ENCODE measurements at places on chromosomes 12 and 14.

DNA sequence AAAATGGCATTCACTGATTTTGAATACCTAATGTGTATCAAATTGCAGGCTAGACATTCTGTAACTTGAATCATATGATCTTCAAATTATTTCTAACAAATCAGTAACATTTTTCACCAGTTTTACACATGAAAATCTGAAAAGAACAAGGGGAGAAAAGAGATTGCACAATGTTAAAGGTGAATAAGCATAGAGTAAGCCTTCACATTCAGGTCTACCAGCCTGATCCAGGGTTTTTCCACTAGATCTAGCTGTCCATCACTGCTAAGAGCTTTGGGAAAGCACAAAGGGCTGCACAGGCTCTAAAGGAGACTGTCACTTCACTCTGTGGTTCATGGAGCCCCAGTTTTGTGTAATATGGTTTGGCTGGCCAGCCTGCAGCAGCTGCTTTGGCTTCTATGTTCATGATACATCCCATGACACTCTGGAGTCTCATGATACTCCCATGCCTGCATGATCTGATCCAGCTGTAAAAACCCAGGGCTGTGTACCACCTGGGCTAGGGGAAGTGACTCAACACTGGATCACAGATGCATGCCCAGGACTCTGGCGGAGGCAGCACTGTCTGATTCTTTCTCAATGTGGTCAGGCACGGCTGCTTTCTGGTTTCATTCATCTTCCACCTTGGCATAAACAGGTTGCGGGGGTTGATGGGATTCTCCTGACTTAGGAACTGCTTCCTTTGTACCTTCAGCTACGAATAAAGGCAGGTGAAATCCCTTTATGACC is 859.7 kb downstream of the GALC start:
- no peak for DNase-seq

- no peak for DNase-seq
Measured at GRCh38 chr12:46402451-46402850, 29.9 kb upstream of the SLC38A2 start.

GRCh38 chr14:76812093-76812421 is 625 bp downstream of the ANGEL1 start:
- DNase-seq: no peak

- DNase-seq: no peak
Measured at GRCh38 chr12:16833376-16834015, 227.5 kb upstream of the LMO3 start.

- DNase-seq: no peak
Measured at GRCh38 chr14:87888136-87888999, 104.6 kb downstream of the GALC start.

DNA sequence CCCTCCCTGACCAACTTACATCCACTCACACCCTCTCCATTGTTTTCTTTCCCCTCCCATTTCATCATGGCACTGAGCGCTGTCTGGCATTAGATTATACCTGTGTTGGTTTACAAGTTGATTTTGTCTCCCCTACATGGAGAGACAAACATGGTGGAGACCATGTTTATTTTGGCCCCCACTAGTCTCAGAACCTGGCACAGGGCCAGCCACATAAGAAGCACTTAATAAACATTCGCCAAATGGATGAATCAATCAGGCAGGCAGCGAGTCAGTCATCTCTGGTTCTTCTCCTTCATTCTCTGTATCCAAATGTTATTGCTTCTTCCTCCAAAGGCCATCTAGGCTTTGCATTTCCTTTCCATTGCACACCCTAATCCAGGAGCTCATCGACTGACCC is 177.4 kb downstream of the DPF3 start:
- DNase-seq: no peak

- no peak for DNase-seq
Measured at GRCh38 chr12:34396006-34396860, 373.9 kb downstream of the ALG10 start.

GRCh38 chr12:39065455-39065854 is 160.1 kb upstream of the CPNE8 start:
- no peak for DNase-seq

- DNase-seq: no peak
Measured at GRCh38 chr14:70788898-70789297, 20.4 kb downstream of the MAP3K9 start.

DNA sequence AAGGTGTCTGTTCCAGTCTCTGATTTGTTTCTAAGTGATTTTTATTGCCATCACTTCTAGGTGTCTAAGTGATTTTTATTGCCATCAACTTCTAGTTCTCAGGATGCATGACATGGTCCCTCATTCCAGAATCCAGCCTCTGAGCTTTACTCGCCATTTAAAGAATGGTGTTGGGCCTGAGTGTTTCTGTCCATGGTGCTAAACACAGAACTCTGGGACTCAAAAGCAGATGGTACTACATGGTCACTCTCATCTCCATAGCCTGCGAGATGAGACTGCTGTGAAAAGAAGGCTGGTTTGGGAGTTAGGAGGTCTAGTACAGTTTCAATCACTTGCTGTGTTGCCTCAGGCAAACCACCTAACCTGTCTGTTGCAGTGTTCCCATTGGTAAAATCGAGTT is 276.6 kb downstream of the NRXN3 start:
- DNase-seq: no peak

- DNase-seq: no peak
Measured at GRCh38 chr14:98701377-98701776, 570.6 kb downstream of the BCL11B start.

- DNase-seq: no peak
Measured at GRCh38 chr12:105733579-105733978, 403.1 kb downstream of the C12orf75 start.

DNA sequence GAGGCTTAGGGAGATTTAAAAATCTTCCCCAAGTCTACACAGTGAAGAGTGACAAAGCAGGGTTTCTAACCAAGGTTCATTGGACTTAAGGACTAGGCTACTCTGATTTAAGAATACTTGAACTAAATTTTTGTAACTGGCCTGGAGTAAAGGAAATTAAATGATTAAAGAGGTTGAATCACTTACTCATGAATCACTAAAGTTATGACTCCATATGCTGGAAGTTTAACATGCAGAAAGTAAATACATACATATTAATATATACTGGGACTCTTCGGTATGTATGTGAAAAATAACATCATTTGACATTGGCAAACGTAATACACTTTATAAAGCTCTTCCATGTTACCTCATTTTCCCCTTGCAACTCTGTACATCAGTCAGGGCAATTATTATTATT is 322.9 kb downstream of the KCNH5 start:
- no peak for DNase-seq

DNA sequence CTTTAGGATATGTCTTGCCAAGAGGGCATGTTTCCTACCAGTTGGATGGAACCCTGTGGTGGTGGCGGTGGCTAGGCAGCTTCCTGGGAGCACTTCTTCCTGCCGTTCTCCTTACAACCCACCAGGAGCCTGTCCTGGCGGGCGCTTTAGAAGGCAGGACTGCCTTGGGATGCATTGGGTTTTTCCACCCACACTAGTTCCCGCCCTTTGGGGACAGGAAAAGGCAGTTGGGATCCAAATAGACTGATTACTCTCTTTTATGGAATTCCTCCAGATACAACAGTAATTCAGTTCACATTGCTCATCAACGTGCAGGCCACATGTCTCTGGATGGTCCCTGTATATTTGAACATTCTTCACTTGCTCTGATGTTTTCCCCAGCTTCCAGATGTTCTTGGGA is 305.7 kb upstream of the SSTR1 start:
- no peak for DNase-seq

DNA sequence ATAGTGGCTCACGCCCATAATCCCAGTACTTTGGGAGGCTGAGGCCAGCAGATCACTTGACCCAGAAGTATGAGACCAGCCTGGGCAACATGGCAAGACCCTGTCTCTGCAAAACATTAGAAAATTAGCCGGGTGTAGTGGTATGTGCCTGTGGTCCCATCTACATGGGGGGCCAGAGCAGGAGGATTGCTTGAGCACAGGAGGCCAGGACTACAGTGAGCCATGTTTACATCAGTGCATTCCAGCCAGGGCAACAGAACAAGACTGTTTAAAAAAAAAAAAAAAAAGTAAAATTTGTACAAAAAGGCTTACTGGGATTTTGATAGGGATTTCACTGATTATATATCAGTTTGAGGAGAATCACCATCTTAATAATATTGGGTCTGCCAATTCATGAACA is 7.8 kb downstream of the HCFC2 start:
- DNase-seq: no peak

- DNase-seq: no peak
Measured at GRCh38 chr12:91991399-91992187, 154.1 kb downstream of the BTG1 start.

- DNase-seq: no peak
Measured at GRCh38 chr12:102374190-102374589, 106.2 kb downstream of the IGF1 start.

- DNase-seq: no peak
Measured at GRCh38 chr12:220491-220890, 6.5 kb upstream of the SLC6A12 start.

DNA sequence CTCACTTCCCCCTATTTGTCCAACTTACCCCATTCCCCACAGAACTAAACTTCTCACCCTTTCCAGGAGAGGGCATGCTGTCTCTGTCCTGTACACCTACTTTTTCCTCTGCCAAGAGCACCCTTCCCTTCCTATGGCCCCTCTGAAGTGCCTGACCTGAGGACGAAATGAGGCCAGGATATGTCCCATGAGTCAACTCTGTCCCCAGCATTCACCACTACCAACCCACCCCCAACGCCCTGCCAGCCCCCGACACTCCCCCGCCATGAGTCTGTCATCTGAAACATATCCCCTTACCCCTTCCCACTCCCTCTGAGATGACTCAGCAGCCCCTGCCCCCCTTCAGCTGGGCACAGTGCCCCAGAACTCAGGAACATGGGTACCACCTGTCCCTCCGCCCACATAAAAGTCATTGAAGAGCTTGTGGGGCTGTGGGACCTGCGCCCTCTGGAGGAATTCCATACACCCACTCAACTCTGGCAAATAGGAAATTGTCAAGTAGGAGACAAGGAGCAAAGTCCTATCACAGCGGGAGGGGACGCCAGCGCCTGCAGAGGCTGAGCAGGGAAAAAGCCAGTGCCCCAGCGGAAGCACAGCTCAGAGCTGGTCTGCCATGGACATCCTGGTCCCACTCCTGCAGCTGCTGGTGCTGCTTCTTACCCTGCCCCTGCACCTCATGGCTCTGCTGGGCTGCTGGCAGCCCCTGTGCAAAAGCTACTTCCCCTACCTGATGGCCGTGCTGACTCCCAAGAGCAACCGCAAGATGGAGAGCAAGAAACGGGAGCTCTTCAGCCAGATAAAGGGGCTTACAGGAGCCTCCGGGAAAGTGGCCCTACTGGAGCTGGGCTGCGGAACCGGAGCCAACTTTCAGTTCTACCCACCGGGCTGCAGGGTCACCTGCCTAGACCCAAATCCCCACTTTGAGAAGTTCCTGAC is 26.3 kb downstream of the ITGA7 start:
- no peak for DNase-seq

- no peak for DNase-seq
Measured at GRCh38 chr12:125518074-125518473, 452.8 kb downstream of the AACS start.

DNA sequence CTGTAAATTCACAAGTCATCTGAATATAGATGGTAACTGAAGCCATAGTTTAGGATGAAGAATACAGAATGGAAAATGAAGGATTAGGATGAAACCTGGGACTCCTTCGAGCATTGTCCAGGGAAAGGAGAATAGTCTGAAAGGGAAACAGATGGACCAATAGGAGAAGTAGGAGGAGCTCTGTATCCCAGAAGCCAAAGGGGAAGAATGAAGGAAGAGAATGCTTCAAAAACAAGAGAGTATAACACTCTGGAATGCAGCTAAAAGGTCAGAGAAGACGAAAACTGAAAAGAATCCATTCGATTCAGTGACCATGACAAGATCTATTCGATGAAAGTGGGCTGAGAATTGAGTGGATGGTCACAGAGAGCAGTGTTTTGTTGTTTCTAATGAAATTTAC is 1.0 kb downstream of the GMFB start:
- no peak for DNase-seq

DNA sequence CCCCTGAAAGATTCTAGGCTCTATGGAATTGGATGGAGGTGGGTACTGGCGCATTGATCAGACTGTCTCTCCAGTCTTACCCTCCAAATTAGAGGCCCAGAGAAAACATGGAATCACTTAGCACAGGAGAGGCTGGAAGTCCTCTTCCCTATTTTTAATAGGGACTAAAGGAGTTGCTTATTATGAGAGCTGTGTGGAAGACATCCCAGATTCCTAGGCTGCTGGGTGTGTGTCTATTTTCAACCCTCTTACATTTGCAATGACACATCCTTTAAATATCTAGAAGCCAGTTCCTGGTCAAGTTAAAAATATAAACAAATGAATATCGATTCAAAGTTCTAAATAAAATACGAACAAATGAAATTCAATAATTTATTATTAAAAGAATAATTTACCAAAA is 58.3 kb upstream of the ARID2 start:
- DNase-seq: no peak

- no peak for DNase-seq
Measured at GRCh38 chr12:57370696-57371095, 60.1 kb downstream of the R3HDM2 start.

- no peak for DNase-seq
Measured at GRCh38 chr12:89893972-89894706, 185.5 kb upstream of the ATP2B1 start.

DNA sequence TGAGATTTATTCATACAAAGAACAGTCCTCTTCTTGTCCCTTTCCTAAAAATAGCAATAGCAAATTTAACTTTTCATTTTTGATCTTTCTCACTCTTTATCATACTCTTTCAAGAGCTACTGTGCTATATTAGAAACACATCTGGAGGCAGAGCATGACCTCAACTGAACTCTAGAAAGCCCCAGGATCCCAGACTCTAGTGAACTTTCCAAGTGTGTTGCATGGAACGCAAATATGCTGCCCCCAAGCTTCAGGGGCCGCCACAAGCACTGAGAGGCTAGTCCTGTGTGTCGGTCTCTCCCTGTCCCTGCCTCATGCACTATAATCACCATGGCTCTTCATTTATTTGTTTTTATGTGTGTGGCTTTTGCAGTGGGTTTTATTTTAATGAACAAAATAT is 38.7 kb upstream of the ZNF641 start:
- no peak for DNase-seq
